Common myeloid progenitor, CD34-positive (primary cell): ENCODE measurements at places on chromosomes 3 and 15.

- no peak for DNase-seq
These were observed 16.2 kb upstream of the HERC1 start for GRCh38 chr15:63849906-63850305.

- no peak for DNase-seq
These were observed 56.7 kb upstream of the TSEN2 start for GRCh38 chr3:12427551-12427950.

- no peak for DNase-seq
These were observed 78.1 kb upstream of the PRICKLE2 start for GRCh38 chr3:64303401-64303800.

DNA sequence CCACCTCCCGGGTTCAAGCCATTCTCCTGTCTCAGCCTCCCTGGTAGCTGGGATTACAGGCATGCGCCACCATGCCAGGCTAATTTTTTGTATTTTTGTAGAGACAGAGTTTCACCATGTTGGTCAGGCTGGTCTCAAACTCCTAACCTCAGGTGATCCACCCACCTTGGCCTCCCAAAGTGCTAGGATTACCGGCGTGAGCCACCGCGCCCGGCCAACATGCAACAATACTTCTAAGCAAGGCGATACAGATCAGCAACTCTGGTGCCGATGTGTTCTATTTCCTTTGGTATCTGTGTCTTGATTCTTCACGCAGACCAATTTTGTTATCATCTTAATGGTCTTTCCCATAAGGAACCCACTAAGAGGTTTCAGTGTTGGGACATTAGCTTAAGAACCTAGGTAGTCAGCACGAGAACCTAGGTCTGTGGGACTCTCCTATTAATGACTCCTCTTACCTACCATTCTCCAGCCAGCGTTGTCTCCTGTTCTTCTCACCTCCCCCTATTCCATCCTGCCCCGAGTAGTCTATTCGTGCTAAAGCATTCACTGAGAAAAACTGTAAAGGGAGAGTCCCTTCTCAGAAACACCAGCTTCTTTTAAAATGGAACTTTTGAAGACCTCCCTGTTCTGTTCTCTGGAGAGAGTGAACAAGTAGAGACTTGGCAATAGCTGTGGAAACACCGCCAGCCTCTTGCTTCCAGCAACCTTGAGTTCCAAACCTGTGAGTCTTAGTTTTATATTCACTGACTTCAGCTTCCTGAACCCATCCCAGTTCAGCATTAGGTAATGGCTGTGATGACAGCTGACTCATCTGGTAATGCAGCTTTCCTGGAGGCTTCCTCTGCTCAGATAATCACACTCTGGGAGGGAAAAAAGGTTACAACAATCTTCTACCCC lies 61.2 kb downstream of the TSC22D2 start:
- no peak for DNase-seq

DNA sequence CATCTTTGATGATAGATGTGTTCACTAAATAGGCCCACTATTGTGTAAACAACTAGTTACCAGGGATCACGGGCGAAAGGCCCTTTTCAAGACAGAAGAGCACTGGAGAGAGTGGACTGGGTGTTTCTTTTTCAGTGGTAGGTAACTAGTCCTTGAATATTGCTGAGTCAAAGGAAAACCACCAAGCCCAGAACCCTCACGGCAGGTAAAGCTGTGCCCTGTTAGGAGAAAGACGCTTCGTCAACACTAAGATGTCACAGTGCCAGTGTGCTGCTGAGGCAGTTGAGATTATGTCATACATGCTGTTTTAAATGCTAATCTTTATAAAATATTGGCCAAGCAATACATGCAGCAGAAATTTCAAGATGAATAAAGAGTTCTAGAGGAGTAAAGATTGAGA lies 578.6 kb downstream of the PYDC2 start:
- no peak for DNase-seq

- DNase-seq: no peak
These were observed 294.9 kb upstream of the ZNF385D start for GRCh38 chr3:22045882-22046281.

- DNase-seq: no peak
These were observed 91.1 kb upstream of the KLF13 start for GRCh38 chr15:31235311-31236183.

GRCh38 chr3:34727700-34728099 lies 911.6 kb upstream of the ARPP21 start:
- DNase-seq: no peak

DNA sequence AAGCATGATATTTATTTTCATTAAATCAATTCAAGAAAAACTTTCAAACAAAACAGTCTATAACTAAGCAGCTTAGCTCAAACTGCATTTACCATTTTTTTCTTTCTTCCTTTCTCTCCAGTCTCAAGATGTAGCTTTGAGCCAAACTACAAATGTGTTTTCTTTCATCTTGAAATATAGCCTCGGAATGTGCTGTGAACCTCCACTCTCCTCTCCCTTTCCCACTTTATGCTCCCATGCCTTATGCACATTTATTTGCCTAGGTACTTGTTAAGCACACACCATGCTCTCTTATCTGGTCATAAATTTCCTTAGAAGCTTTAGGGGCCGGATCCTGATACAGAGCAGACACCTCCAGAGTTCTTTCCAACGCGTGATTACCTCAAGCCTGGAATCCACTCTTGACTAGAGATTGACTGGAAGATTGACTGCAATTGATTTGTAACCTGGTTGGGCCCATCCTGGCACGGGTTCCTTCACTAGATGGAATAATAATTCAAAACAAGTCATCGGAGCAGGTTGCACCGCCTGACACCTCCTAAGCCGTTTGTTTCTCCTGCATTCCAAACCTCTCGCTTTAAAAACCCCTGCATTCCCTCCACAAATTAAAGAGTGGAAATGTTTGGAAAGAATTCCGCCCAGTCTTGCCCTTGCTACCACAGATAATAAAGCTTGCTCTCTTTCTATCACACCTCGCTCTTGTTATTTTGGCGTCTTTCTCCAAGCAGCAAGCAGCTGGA lies 344.7 kb downstream of the CHL1 start:
- DNase-seq: no peak

GRCh38 chr3:115251509-115251908 lies 104.4 kb upstream of the ZBTB20 start:
- no peak for DNase-seq

GRCh38 chr3:29370476-29371420 lies 89.9 kb downstream of the RBMS3 start:
- no peak for DNase-seq

- peak; percentile 25 for DNase-seq
These were observed 59.0 kb downstream of the ARIH1 start for GRCh38 chr15:72532991-72533601.

GRCh38 chr3:53236112-53236841 lies 19.5 kb downstream of the TKT start:
- peak; percentile 78 for DNase-seq

- DNase-seq: no peak
These were observed 139.4 kb downstream of the BBX start for GRCh38 chr3:107662124-107662507.

DNA sequence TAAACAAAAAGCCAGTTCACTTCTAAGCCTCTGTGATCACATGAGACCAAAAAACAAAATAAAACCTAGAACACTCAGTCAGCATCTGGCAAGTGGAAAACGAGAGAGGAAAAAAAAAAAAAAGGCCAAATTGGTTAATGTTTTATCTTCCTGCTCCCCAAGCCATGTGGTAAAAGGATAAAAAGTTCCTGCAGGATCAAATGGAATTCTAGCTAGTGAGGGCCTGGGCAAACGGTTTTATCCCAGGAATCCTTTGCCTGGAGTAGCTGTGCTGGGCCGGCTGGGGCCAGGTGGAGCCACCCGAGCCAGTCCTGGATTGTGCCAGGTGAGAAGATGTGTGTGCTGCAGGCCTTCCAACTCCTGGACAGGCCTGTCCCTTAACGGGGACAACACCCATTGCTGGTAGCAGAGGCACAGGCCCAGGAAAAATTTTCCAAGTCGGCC lies 13.2 kb downstream of the SMAD6 start:
- DNase-seq: no peak

DNA sequence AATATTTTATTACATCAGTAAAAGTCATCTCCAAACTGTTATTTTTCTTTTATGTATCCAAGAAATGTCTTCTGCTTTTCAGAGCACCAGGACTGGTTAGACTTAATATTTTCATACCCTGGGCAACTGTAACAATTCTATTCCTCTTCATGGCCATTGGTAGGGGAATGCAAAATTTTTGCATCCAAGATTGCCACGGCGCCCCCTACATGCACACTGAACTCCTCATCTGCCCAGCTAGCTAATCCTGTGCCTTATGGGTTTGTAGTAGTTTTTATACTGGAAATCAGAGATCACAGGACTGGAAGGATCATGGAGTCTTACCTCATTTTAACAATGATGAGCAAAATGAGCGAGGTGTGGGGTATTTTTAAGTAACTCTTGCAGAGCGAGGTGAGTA lies 74.2 kb downstream of the CRTC3 start:
- DNase-seq: peak; percentile 72

GRCh38 chr3:177992993-177993970 lies 543.0 kb upstream of the KCNMB2 start:
- DNase-seq: no peak

DNA sequence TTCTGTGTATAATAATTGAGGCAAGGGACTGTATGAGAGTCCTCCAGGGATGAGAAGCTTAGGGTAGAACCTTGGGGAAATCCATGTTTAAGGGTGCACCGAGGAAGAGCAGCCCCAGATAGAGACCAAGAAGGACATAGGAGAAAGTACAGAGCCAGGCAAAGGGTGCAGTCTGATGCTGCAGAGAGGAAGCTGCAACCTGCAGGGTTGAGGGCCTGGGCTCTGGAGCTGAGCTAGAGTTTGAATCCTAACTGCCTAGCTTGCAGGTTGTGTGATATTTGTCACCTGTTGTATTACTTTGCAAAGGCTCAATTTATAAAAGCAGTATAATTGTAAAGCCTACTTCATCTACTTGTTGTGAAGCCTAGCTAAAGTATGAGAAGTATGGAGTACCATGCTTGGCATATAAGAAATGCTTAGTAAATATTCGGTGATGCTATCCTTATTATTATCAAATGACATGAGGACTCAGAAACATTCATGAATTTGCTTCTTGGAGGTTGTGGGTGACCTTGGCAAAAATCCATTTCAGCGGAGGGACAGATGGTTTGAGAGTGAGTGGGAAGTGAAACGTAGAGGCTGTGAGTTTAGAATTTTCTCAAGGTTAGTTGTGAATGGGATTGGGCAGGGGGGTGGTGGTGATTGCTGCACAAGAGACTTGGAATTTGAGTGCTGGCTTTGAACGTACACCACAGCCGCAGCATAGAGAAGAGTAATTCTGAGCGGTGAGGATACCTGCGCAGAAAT lies 43.8 kb downstream of the PLCL2 start:
- no peak for DNase-seq

DNA sequence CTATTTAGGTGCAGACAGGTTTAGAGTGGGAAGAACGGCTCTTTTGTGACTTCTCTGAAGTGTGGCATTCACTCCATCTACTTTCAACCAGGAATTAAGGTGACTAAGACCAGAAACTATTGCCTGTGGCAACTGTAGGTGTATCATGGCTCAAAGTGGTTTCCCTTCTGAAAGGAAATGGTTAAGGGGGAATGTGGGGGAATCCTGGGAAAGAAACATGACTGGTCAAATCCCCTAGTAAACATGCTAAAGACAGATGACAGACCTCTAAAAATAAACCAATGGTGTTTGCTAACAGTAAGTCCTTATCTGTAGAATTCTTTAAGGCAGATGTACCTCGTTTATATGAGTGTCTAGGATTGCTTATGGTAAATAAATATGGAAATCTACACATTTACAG lies 56.9 kb downstream of the MEGF11 start:
- DNase-seq: no peak

GRCh38 chr3:119420196-119420595 lies 43.2 kb downstream of the TMEM39A start:
- no peak for DNase-seq

DNA sequence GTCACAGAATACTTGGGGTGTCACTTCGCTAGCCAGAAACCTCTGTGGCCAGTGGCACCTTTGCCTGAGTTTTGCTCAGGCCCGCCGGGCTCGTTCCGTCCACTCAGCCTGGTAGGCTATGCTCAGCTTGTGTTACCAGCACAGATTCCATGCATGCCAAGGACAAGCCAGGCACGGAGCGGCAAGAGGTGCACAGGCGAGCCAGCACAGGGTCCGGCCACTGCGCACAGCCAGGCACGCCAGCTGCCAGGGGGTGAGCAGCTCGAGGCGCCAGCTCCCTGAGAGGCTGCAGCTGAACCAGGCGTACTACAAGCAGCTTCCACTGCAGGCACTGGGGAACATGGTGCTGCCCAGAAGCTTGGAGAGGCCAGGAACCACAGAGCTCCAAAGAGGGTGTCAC lies 14.7 kb downstream of the PCYT1A start:
- DNase-seq: no peak

DNA sequence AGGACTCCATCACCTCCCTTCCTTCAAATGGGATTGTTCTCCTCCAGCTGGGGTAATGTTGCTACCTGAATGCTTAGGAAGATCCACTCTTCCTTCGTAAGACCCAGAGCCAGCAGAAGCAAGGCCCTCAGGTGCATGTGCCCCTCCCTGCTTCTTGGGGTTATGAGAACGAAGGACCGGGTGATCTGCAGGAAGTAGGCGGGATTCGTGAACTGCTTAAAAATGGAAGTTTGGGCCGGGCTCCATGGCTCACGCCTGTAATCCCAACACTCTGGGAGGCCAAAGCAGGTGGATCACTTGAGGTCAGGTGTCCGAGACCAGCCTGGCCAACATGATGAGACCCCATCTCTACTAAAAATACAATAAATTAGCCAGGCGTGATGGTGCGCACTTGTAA lies 8.0 kb downstream of the TLR9 start:
- DNase-seq: peak; percentile 38

DNA sequence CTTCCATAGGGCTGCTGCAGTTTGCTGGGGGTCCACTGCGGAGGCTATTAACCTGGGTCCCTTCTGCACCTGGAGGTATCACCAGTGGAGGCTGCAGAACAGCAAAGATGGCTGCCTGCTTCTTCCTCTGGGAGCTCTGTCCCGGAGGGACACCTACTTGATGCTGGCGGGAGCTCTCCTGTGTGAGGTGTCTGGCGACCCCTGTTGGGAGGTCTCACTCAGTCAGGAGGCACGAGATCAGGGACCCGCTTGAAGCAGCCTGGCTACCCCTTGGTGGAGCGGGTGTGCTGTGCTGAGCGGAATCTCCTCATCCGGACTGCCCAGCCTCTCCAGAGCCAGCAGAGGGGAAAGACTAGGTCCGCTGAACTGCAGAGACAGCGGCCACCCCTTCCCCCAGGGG lies 56.0 kb upstream of the CTXND1 start:
- DNase-seq: no peak

DNA sequence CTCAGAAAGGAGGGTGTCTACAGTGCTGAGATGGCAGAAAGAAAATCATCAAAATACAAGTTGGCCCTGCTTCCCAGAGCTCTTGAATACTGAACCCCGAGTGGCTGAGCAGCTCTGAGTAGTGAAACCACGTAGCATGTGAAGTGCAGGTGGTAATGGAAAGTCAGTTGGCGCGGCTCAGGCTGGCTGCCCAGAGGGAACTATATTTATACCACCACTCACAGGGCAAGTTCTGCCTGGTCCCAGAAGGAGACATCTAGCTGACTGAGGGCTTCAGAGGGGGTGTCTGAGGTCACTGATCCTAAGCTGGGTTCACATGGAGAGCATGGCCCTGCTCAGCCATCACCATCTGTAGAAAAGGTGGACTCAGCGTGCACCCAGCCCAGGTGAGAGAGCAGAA lies 129.6 kb upstream of the AGBL1 start:
- DNase-seq: no peak

GRCh38 chr3:127821394-127821793 lies 921 bp downstream of the MGLL start:
- DNase-seq: peak; percentile 50

GRCh38 chr3:129690406-129690805 lies 83.9 kb upstream of the PLXND1 start:
- peak; percentile 92 for DNase-seq
